Effector memory CD4-positive, alpha-beta T cell (primary cell): ENCODE measurements at places on chromosomes 16 and 17.

GRCh38 chr17:76735586-76736348 lies 1.4 kb downstream of the SRSF2 start:
- no peak for DNase-seq

GRCh38 chr17:2056206-2057174 lies 1.6 kb downstream of the HIC1 start:
- DNase-seq = no peak

DNA sequence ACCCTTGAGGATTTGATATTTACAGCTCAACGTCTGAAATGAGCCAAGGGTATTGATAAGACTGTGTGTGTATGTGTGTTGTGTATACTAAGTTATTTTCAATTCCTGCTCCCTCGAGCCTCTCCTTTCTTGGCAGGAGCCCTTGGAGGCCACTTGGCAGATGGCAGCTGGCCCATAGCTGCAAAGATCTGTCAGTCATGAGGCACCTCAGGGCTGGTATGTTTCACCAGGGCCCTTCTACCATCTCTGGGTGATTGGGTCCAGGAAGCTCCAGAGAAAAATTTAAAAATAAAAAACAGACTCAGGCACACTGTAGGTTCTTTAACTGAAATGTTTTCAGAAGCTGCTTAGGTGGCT lies 355.7 kb downstream of the HAPSTR1 start:
- no peak for DNase-seq

- peak; percentile 29 for DNase-seq
These were observed 4.3 kb upstream of the NAGLU start for GRCh38 chr17:42531455-42532354.
